NCI-H1092 treated with DMSO at 0.1 percent for 48 hours (cell line): ENCODE measurements at places on chromosomes 3 and 15.

- no peak for DNase-seq
Measured at GRCh38 chr15:59196416-59196815, 10.2 kb upstream of the LDHAL6B start.

GRCh38 chr15:84919106-84919667, 34.7 kb downstream of the SLC28A1 start:
- DNase-seq: no peak

GRCh38 chr3:107630779-107631178, 108.0 kb downstream of the BBX start:
- DNase-seq: no peak

- DNase-seq: no peak
Measured at GRCh38 chr15:79942741-79943481, 28.1 kb downstream of the BCL2A1 start.

GRCh38 chr15:38613085-38613484, 48.5 kb upstream of the RASGRP1 start:
- no peak for DNase-seq

DNA sequence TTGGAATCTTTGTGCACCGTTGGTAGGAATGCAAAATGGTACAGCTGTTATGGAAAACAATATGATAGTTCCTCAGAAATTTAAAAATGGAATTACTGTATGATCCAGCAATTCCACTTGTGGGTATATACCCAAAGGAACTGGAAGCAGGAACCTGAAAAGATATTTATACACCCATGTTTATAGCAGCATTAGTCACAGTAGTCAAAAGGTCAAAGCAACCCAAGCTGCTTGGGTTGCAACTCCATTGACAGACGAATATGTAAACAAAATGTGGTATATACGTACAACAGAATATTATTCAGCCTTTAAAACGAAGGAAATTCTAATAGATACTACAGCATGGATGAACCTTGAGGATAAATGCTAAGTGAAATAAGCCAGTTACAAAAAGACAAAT, 35.0 kb upstream of the CAPN3 start:
- DNase-seq: no peak

DNA sequence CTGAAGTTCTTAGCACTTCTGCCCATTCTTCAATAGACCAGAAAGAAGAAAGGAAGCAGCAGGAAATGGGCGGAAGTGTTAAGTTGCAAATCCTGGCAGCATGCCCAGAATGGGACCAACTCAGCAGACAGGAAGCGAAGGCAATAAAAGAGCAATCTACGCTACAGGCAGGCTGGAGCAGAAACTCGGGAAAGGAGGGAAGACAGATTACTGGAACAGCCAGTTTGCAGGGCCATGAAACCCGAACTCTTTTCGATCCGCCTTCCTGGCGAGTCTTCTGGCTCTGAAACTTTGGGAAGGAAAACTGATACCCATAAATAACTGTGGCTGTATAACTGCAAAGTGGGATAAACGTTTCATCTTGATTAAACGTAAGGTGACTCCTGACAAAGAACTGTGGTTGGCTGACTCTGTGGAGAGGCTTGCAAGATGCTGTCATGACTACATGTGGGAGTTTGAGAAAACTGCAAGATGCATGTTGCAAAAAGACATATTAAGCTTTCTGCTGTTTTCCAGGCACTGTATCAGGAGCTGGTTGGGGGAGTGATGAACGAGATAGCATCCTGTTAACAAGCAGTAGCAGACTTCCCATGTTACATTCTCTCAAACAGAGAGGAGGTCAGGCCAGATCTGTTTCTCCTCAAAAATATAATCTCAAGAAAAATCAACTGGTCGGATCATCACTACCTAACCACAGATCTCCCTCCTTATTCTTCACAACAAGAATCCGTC, 67.8 kb downstream of the FMN1 start:
- peak; percentile 79 for DNase-seq
